ENCODE measurements at places on chromosomes 1 and 21.

DNA sequence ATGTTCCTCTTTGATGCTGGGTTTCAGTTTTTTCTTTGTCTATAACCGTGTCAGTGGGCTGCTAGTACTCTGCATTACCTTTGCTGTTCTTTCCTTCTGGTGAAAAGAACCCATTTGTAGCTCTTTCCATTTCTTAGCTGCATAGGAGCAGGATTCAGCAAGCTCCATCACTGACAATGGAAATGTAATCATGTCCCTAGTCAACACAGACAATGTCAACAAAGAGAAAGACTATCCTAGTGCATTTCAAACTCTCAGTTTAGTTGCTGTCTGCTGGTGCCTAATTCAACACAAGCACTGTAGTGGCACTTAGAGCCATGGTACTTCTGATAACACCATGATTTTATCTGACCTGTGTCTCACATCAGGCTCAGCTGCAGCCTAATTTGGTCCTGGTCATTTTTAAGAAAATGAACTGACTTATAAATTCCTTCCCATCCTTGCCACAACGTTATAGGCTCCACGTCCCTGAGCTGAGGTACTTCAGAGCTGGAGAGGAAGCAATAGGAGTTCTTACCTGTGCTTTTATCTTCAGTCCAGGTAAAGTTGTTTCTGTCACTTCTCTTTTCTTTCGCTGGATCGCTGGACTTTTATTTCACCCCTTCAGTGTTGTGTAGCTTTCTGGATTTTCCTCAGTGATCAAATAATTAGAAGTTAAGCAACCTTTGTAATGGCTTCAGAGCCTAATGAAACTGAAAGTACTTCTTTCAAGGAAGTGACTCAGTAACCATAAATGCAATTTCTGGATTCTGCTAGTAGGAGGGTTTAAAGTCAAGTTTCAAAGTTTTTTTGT lies at the start of gene GBP3:
GBP3 (minus strand) TSS at position 700 of the 793 bp plus-strand sequence. CDS start 2,145 bp downstream, outside the sequence.
- DNase-seq: peak; percentile 43

GRCh38 chr21:35057428-35057827 lies 8.3 kb upstream of the RUNX1 start:
- DNase-seq: no peak

GRCh38 chr1:1432951-1433803 lies 2.3 kb upstream of the VWA1 start:
- no peak for DNase-seq

GRCh38 chr1:53476579-53476978 lies 17.4 kb downstream of the DMRTB1 start:
- DNase-seq: no peak

DNA sequence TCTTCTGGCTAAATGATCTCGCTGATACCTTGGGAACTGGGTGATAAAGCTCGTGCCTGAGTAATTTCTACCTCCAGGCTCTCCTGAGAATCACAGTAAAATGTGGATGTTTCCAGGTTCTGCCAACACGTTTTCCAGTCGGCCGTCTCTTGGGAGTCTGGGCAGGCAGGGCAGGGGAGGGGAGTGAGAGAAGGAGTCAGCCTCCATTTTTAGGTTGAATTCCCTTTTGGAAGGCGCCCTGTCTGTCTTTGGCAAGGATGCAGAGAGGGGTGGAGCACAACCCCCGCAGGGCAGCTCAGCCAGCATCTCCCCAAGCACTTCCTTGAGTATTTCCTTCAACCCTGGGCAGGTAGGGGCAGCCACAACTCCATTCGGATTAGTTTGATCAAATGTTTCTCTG lies 15.5 kb upstream of the ACTRT2 start:
- DNase-seq: no peak

- DNase-seq: no peak
Observed at GRCh38 chr1:157004327-157004726, 41.2 kb downstream of the ARHGEF11 start.

- no peak for DNase-seq
Observed at GRCh38 chr1:200775850-200776249, 37.2 kb downstream of the CAMSAP2 start.

DNA sequence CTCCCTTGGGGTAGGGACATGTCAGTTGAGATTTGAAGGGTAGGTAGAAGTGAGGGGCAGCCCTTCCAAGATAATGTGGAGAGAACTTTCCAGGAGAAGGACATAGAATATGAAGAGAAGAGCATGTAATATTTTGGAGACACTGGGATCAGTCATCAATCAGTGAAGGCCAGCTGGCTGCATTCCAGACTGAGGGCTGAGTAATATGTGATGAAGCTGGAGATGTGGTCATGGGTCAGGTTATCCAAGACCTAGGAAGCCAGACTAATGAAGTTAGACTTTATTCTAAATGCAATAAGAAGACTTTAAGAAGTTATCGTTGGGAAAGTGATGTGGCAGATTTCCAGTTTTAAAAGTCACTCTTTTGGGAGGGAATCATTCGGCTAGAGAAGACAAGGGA lies 262.0 kb downstream of the HMCN1 start:
- no peak for DNase-seq

DNA sequence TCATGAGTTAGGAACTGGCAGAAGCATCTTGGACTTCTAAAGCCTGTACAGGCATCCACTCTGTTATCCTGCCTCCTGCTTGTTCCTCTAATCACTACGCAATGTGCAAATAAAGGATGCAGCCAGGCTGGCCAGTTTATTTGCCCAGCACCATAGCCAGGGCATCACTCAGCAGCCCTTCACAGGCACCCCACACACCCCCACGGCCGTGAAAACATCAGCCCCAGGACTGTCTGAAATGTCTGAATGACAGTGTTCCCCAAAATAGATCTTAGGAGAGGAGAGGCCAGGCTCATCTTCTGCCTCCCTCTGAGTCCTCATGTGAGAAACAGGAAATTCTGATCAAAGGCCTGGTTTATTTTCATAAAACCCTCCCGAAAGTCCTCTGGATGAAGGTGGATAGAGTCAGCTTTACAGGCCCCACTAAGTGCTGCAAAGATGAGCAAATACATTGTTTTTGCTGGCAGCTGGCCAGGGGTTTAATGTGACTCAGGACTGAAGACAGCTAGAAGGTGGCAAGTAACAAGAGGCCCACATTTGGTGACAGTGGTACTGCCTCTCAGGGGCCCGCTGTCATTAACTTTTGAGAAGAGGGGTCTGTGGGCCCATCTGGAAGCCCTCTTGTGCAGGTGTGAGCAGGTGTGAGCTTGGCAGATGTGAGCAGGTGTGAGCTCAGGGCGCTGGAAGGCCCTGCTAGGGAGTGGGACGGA lies 32.9 kb downstream of the GRHL3 start:
- DNase-seq: no peak

DNA sequence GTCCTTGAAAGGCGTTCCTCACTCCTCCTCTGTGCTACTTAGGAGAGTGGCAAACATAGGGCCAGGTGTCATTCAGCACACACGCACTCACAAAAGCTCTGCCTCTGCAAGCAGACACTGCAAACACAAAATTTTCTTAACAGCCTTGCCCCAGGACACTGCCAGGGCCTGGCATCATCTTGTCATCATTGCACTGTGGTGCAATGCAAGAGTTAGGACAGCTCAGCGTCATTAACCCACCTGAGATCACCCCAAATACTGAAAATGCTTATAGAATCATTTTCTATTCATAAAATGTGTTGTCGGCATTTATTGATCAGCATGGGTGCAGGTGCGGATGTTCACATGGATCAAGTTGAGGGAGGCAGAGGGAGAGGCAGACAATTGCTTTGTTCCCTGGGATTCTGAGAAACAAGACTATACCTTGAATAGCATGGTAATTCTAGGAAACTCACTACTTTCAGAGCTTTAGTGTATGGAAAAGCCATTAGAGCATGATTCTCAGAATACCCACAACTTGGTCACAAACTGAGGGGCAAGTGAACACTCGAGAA lies 3.0 kb downstream of the ADAM30 start:
- no peak for DNase-seq

GRCh38 chr1:221793439-221794078 lies 51.7 kb upstream of the DUSP10 start:
- no peak for DNase-seq

- no peak for DNase-seq
Observed at GRCh38 chr1:160454371-160455152, 54.2 kb downstream of the VANGL2 start.

GRCh38 chr1:38014171-38014570 lies 1.6 kb downstream of the UTP11 start:
- DNase-seq: no peak

DNA sequence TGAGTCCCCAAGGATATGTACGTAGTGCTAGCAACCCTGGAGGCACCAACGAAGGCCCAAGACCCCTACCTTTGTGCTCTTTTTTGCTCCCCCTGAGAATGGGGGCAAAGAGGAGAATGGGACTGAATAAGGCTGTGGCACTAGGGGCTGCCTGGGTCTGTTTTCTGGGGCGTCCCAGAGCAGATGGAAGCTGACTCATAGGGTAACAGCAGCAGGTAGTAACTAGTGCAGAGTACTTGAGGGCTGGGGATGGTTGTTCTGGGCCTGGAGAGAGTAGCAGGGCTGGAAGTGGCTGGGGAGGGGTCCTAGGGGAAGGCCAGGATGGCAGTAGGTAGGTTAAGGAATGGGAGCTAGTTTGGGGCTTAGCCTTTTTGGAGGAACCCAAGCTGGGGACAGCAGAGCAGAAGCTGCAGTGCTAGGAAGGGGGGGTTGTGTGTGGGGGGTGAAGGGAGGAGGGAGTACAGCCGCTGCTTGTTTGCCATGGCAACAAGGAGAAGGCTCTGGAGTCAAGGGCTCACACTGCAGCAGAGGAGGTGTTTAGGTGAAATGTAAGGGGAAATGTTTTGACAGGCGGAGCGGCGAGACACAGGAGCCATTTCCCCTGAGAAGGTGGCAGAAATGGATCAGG lies 1.8 kb downstream of the NCDN start:
- DNase-seq: no peak

- DNase-seq: no peak
Observed at GRCh38 chr1:11740258-11741192, 4.6 kb downstream of the AGTRAP start.

- DNase-seq: no peak
Observed at GRCh38 chr1:166418344-166418933, 251.6 kb upstream of the FAM78B start.
